Left lung (tissue), 14 donors: ENCODE measurements at places on chromosomes 5 and 9. TPM values are rescaled to one million over a fixed set of nuclear protein-coding genes. Genes with fewer than 3 reads are reported as not detected.

Gene PAEP
- 0.39 TPM for polyA plus RNA-seq

Gene GALNT10
- polyA plus RNA-seq = 23.3 TPM

Gene ENHO
- 1.3 TPM for polyA plus RNA-seq

DNA sequence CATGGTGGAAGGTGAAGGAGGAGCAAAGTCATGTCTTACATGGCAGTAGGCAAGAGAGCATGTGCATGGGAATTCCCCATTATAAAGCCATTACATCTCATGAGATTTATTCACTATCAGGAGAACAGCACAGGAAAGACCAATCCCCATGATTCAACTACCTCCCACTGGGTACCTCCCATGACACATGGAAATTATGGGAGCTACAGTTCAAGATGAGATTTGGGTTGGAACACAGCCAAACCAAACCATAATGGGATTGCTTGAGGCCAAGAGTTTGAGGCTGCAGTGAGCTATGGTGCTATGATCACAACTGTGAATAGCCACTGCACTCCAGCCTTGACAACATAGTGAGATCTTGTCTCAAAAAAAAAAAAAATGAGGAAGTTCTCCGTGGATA lies 581.8 kb downstream of the TAF11L14 start:
- DNase-seq = no peak

DNA sequence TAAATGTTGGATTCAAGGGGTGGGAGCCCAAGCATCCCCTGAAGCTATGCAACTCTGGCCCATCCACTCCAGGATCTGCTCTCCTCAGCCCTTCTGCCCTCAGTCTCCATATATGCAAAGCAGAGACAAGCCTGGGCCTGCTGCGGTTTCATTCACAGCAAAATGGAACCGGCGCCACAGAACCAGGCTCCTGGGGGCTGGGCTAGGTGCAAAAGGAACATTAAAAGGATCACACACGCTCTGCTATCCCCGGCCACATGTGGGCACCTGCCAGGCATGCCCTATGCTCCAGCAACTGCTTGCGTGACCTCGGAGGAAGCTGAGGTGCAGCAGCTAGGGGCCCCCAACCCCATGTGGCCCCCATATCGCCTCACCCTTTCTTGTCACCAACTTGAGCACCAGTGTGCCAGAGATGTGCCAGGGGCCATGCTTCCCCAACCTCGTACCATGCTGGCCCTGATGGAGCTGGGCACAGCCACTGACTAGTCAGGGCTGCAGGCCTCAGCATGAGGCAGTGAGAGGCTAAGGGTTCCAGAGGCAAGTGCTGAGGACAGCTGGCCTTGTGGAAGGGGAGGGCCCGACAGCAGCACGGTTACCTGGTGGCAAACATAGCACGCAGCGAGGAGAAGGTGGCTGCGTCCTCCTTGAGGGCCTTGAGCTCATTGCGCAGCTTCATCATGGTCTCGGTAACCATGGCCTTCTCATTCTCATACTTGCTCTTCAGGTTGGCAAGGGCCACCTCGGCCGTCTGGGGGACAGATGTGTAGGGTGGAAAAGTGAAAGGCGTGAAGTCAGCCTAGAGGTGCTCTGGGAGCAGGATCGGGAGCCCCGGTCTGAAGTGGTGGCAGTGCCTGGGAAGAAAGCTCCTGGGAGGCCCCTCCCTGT lies 47.2 kb downstream of the BICD2 start:
- no peak for DNase-seq

- DNase-seq = no peak
Observed at GRCh38 chr9:121349009-121349408, 21.0 kb downstream of the STOM start.
